CD4-positive, alpha-beta T cell treated with Interleukin-1 beta for 1 hour (primary cell): ENCODE measurements at places on chromosomes 7 and 10.

DNA sequence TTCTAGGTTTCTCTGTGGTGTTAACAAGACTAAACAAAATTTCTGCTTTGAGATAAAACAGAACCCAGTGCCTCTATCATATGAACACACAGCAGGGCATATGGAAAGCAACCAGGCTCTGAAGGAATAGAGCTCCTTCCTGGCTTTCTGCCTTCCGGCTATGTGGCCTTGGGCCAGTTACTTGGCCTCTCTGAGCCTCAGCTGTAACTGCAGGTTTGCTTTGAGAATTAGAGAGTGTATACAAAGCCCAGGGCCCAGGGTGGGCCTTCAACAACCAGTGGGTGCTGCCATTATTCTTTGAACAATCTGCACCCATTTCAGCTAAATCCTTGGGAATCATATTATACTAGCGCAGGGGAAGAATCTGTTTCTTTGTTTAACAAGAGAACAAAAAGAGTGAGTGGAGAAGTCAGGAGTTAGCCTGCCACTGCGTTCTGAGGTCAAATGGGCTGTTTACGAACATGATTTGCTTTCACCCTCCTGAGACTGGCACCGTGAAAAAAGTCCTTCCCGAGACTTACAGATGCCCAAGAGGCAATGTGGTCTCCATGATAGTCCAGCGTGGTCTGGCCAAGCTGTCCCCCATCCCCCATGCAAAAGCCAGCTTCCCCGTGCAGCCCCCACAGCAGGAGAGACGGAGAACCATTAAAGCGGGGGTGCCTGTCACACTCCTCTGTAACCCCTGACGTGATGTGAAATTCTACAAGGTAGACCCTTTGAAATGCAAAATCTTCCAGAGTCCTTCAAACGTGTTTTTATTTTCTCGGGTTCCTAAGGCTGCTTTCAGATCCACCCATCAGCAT is 4.9 kb downstream of the FAM53B start:
- no peak for DNase-seq

DNA sequence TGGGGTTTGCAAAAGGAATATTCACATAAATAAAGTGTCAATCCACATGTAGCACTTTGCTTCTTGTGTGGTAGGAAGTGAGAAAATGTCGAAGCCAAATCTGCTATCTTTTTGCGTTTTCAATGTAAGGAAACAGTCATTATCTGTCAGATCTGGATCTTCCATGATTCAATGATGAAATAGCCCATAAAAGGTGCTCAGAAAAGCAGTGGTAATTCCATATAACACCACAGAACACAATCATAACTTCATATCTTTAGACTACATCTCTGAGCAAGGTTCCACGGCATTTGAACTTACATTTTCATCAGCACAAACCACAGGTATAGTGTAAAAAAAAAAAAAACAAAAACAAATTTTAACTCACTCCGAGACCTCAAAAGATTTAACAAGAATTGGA is 39.9 kb upstream of the EGR2 start:
- DNase-seq = no peak

GRCh38 chr10:35561715-35562114 is 43.4 kb upstream of the GJD4 start:
- DNase-seq = no peak

DNA sequence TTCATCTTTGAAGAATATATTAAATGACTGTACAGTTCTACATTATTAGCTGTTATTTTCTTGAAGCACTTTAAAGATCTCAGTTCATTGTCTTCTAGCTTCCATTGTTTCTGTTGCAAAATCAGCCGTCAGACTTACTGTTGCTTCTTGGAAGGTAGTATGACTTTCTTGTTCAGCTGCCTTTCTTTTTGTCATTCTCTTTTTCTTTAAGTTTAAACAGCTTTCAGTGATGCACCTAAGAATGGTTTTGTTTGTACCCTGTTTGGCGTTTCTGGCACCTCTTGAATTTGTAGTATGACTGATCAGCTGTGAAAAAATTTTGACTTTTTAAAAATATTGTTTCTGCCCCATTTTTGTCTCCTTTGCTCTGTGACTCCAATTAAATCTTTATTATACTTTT is 9.3 kb downstream of the MKLN1 start:
- DNase-seq = peak; percentile 11

DNA sequence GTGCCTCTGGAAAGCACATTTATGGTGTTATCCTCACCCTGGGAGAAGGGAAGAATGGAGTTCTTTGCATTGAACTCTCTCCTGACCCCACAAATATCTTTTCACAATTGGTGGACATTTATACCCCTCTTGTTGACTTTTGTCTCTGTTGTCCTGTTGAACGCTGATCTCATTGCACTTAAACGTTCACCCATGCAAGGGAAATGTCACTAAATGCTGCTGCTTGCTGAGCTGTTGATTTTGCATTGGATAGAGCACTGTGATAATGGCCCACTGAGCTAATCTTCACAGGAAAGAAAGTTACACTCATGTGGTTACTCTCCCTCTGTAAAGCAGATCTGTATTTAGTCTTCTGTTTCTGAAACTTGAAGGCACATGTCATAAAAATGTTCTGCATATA is 133.4 kb downstream of the FZD1 start:
- DNase-seq = no peak

DNA sequence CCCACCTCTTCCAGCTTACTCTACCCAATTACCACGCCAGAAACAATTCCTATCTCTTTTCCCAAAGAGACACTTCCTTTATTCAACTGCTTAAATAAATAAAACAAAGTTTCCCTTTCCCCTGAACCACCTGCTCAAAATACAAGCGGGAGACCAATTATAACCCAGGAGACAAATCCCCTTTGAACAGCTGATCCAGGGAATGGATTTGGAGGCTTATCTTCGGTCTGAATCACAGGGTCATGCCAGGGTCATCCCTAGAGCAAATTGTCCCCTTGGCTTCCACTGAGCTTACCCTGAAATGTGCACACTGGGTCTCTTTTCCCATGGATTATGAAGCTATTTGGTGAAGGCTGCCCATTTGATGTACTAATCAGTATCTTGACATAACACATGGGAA is 99.9 kb upstream of the JAZF1 start:
- no peak for DNase-seq

- DNase-seq = no peak
Observed at GRCh38 chr10:123117644-123118417, 17.9 kb upstream of the HMX3 start.

DNA sequence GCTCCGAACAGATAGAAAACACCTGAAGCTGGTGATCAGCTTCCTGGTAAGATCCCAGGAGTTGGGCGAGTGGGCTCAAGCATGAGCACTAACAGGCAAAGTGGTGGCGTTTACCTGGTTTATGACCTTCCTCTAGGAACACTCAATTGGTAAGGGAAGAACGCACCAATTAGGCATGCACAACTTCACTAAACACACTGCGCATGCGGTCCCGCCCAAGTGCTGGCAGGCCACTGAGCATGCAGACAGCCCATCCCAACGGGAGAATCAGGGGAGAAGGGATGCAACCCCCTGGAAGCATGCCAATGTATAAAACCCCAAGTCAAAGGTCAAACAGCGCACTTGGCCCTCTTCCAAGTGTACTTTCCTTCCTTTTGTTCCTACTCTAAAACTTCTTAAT is 70.4 kb downstream of the LYZL2 start:
- DNase-seq = no peak

DNA sequence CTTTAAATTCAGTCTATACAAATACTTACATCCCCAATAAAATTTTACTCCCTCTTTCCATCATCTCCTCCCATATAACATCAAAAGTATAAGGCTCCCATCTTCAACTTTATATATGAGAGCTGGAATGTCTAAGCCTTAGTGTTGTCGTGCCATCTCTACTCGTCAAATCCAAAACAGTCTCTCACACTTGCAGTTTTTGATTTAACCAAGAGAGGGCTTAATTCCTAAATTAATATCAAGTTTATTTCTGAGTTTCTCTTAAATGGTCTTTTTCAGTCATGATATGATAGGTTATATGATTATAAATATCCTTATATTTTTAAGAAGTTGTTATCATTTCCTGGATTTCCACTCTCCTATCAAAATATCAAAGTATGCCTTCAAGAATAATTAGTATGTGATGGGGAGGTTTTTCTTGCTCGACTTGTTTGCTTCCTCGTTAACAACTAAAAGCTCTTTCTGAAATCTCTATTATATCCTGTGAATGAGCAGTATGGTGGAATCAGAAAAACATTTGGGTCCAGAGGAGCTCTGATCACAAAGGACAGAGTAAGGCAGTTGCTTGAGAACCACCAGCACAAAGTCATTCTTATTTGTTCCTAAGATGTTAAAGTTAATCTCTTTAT is 12.5 kb upstream of the LIPK start:
- DNase-seq = no peak

GRCh38 chr7:2307690-2308107 is 6.5 kb downstream of the SNX8 start:
- no peak for DNase-seq

GRCh38 chr7:36971515-36972139 is 247.3 kb upstream of the AOAH start:
- no peak for DNase-seq

DNA sequence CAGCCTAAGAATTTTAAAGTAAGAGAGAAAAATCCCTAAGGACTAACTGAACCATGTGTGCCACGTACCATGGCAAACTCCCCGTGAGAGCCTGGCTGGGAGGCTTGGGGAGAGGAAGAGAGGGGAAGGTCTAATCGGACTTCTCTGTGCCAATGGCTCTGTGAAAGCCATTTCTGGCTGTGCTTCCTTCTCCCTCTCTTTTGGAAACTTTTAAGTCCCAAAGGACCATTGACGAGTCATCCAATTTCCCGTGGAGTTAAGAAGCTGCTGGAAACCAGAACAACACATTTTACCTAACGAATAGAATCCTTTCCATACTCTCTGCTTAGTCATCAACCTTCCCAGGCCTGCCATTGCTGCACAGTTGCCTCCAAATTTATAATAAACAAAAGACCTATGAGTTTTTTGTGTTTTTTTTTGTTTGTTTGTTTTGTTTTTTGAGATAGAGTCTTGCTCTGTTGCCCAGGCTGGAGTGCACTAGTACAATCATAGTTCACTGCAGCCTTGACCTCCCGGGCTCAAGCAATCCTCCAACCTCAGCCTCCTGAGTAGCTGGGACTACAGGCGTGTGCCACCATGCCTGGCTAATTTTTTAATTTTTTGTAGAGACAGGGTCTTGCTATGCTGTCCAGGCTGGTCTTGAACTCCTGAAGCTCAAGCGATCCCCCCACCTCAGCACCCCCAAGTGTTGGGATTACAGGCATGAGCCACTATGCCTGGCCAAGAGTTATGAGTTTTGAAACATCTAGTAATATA is 13.2 kb downstream of the LAMB1 start:
- DNase-seq = no peak

DNA sequence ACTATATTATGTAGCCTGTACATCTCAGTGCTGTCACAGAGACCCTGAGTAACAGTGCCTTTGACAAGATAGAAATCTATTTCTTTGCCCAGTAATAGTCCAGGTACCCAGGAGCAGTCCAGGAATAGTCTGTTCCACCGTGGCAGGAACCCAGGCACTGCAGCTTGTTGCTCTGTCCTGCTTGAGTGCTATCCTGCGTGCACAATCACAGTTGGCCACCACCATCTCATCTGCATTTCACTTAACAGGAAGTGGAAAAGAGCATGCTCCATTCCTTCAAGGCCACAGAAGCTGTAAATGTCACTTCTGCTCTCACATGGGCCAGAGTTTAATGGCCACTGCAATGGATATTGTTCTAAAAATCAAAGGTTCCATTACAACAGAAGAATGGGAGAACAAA is 61.5 kb upstream of the PRR15 start:
- DNase-seq = no peak

- no peak for DNase-seq
Observed at GRCh38 chr7:34073676-34074075, 168.3 kb downstream of the BMPER start.

DNA sequence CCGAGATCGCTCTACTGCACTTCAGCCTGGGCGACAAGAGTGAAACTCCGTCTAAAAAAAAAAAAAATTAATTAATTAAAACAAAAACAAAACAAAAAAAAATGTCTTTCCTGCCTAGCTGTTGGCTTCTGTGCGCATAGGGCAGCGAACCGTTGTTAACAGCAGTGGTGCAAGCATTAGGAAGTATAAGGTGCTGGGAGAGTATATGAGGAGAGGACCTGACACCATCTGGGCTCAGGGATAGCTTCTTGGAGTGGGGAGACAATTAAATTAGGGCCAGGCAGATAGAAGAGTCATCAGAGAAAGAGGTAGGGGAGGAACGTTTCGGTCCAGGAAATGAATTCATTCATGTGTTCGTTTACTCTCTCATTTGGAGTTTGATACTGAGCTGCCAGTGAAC is 46.2 kb upstream of the EZH2 start:
- DNase-seq = no peak

- DNase-seq = no peak
Observed at GRCh38 chr7:132475669-132476116, 100.6 kb downstream of the PLXNA4 start.

DNA sequence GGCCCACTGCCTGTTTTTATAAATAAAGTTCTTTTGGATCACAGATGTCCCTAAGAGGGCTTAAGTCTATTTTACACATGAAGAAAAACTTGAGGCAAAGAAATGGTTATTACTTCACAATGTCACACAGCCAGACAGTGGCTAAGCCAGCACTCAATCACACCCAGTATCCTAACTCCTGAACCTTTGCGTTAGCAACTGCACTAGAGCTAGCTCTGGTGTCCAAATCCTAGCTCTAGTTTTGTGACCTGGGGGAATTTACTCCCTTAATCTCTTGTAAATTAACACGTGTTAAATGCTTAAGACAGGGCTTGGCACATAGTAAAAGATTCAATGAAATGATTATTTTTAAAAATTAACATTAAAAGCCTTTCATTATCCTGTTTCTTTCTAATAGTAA is 49.0 kb upstream of the TPK1 start:
- DNase-seq = no peak

DNA sequence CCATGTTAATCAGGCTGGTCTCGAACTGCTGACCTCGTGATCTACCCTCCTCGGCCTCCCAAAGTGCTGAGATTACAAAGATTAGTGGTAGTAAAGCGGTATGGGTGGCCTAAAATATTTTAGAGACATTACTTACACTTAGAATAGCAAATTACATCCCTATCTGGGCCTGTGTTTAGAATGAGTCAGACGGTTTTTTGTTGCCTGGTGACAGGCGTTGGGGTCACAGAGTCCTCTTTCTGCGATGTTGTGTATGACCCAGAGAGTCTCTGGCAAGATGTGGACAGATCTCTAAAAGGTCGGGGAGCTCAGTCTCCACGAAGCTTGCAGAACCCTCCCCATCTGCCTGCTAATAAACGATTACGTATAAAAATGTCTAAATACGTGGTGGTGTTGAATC is 39.6 kb upstream of the PRKCQ start:
- DNase-seq = no peak

- DNase-seq = no peak
Observed at GRCh38 chr10:76318211-76318610, 886.8 kb downstream of the LRMDA start.
